Hippocampal formation (tissue), 2 donors: ENCODE measurements at places on chromosomes 4 and X.

- no peak for DNase-seq
Observed at GRCh38 chrX:45622538-45622937, 421.9 kb upstream of the DIPK2B start.

DNA sequence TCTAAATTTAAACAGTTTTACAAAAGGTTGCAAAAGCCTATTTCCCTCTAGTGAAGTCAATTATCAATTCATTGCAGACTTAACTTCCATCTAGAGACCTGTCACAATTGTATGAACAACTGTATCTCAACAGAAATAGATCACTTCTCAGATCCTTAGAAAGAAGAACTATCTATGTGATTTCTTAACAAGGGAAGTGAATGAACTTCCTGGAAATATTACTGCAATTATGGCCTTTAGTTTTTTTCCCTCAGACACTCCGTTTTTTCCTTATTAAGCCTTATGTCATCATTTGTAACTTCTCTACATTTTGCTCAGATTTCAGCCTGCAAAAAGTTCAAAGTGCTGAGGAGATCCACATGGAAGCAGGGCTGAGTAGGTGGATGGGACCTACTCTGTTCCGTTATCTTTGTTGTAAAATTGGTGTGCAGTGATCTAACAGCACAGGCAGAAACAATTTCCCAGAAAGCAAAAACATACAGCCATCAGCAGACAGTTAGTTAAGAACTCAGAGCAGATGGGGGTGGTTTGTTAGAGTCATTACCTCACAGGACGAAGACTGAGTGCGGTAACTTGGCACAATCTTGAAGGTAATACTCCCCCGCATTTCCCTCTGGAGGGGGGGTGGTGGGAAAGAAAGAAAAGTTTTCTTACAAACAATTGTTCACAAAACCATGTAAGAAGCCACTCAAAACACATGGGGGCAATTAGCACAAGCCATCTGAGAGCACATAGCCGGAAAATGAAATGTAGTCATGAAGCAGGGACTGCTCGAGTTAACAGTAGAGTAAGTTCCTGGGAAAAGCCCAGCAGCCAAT is 112.3 kb downstream of the NYX start:
- no peak for DNase-seq

GRCh38 chrX:40272141-40272540 is 174.4 kb upstream of the BCOR start:
- no peak for DNase-seq

- DNase-seq: no peak
Observed at GRCh38 chr4:101008503-101008902, 338.8 kb downstream of the PPP3CA start.

DNA sequence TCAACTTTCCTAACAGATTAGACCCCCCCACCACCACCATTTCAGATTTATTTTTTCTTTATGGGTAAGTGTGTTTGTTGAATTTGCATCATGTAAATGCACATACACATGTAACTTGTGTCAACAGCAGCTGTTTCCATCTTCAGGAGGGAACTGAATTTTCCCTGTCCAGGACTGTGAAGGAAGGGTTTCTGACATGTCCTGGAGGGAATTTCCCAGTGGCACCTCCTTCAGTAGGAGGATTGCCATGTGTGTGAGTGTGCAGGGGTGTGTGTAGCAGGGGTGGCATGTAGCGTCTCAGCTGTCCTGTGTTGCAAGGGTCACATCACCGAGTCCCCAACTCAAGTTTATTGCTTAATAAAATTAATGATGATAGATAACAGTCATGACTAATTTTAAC is 19.7 kb downstream of the HERC6 start:
- no peak for DNase-seq

GRCh38 chr4:138910914-138911336 is 104.7 kb upstream of the NOCT start:
- DNase-seq: peak; percentile 89

DNA sequence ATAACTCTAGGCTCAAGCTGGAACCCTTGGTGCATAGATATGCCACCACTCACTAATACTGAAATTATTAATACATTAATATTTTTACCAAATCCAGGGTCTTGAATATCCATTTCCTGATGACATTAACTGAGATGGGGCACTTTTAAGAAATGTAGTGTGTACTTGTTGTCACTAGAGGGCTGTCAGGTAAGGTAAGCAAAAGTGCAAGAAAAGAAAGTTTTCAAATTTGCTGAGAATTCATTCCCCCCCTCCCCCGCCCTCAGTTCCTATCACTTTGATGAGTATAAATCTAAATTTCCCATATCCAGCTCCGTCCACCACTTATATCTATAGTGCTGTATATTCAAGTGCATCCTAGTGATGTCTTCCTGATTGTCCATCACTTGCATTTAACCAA is 20.5 kb upstream of the WDR44 start:
- DNase-seq: no peak

DNA sequence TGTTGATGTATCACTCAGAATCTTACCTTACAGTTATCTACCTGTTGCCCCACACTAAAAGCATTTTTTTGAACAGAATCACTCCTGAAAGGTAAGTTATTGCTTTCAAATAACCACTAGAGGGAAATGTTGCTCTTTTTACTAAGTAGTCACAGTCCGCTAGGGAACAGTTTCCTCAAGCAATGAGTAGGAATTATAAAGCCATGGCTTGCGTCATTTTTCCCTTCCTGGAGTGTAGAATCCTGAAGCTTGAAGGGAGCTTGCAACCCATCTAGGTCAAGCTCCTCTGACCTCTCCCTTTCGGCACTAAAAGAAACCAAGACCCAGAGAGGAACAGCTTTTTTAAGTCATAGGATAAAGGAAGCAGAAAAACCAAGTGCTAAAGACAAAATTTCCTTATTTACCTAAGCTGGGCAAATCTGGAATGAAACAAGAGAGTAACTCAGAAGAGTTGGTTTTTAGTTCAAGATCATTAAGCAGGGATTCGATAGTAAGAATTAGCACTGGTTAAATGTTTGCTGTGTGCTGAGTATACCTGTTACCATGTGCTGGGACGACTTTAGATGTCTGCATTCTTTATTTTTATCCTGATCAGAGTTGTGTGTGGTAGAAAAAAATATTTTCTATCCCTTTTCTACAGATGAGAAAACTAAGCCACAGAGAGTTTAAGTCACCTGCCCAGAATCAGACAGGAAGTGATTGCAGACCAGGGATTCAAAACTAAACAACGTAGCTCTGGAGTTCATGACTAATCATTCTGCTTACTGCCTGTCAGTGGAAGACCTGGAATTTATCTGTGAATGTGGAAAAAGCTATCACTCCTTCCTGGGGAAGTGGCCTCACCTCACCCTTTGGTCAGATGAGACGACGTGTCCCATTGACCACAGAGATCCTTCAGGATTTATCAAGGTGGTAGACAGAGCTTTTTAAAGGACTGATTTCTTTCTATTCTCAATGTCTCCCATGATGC is 631.5 kb downstream of the RAB28 start:
- peak; percentile 74 for DNase-seq

DNA sequence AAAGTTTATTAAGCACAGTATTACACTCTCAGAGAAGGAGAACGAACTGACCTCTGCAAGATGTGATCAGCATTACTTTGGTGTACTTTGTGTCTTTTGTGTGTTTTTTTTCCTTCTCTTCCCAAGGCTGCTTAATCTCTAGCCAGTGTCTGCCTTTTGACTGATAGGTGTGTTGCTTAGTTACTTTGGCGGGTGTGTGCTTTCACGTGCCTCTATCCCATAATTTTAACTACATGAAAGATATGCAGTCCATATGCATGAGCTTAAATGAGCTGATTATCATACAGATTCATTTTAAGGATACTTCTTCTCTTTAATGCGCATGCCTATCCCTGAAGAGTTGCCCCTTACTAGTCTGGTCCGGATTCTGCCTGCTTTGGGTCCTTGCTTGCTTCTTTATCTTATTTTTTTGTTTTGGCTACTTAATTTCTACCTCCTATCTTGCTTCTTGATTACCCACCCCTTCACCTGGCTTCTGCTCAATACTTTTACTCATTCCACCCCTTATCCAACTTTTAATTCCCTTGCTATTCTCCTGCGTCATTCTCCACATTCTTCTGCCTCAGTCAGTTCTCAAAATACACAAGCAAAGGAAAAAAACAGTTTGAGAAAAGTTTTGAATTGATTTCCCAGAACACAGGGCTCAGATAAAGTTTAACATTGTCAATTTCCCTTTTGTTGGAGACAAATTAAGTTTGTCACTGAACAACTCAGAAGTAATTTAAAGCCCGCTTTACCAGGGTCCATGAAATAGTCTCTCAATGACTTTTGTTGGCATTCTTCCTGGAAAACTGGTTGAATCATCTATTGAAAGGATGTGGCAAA is 182.0 kb downstream of the TENT5D start:
- DNase-seq: no peak

DNA sequence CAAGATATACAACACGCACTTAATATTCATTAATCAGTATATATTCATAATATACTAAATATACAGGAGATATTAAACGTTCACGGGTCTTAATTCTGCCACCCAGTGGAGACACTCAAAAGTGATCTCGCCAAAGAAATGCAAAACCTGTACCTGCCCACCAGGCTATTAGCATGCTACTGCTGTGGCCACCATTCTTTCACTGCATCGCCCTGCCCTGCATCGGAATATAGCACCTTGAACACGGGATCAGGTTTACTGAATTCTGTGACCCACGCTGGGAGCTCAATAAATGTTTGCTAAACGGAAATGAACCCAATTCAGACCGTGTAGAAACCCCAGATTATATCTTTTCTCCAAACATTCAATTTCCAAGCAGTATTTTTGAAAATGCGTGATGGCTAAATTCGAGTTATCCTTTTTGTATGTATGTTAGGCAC is 840 bp upstream of the CLCN3 start:
- peak; percentile 50 for DNase-seq

GRCh38 chr4:12360391-12360790 is 931.7 kb upstream of the HS3ST1 start:
- no peak for DNase-seq

DNA sequence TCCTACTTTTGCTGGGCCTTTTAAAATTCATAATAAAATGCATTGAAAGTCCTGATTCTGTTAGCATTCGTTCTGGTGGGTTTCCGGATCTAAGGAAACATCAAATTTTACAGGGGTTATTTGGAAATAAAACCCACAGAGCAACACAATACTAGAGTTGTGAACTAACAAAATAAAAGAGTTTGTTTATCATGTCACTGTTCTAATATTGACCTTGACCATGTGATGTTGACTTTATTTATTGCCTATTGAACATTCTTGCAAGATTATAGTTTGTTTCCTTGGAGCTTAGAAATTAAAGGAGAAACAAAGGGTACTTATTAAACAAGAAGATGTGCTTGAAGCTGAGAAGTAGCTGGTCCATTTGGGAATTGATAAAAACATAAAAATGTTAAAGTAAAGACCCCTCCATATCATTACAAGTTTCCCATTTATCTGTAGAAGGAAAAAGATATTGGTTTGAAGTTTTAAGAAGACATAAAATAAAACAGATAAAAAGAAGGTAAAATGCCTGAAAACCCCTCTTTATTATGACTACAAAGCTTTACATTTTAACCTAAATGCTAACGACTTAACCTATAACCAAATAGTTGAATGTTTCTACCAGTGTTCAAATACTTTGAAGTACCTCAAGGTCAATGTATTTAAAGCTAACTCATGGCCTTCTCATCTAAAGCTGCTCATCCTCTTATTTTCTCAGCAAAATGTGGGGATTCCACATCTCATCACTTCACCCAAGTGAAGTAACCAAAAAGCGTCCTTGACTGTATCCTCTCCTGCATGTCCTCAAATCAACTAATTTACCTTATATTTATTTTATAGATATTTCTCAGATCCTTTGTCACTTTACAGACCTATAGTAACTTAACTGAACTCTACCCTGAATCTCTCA is 179.6 kb downstream of the GASK1B start:
- DNase-seq: no peak

GRCh38 chr4:6753103-6753560 is 29.4 kb upstream of the KIAA0232 start:
- DNase-seq: no peak

- no peak for DNase-seq
Observed at GRCh38 chr4:147884536-147884935, 152.6 kb downstream of the ARHGAP10 start.

DNA sequence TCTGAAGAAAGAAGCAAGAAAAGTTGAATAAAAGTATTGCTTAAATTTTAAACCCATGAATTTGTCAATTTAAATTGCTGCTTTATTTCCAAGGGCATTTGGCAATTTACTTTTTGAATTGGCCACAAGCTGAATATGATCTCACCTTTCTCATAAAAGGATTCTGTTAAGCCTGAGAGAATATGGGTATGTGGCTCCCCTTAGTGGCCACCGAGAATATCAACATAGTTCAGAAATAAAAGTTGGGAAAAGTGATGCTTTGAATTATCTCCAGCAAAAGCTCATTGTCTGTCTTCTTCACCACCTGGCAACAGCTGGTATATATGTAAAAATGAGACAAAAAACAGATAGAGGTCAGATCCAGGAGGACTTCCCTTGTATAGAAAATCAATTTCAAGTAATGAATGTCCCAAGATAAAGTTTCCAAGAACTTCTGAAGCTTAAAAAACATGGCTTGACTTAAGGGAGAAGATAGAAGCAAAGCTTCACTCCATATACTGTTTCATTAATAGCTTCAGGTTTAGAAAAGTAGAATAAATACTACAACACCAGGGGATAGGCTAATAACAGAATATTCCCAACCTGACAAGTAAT is 290.7 kb upstream of the FAM241A start:
- peak; percentile 67 for DNase-seq
